Neural progenitor cell (in vitro differentiated cells): ENCODE measurements at places on chromosomes 3 and 15. TPM values are rescaled to one million over a fixed set of nuclear protein-coding genes. Genes with fewer than 3 reads are reported as not detected.

CD86 gene
- total RNA-seq: not detected in 2 replicates

DOCK3 gene
- total RNA-seq: 10.7 and 11.1 TPM in 2 replicates

GOLGA8M gene
- total RNA-seq: not detected in 2 replicates

TTLL13 gene
- 0.19 TPM in 1 of 2 replicates, not detected in the other for total RNA-seq

SFMBT1 gene
- total RNA-seq: 18.5 and 22.7 TPM in 2 replicates

LRRC15 gene
- total RNA-seq: not detected in 2 replicates
